IMR-90 (cell line): ENCODE measurements at places on chromosomes 13 and 19. TPM values are rescaled to one million over a fixed set of nuclear protein-coding genes. Genes with fewer than 3 reads are reported as not detected.
A peak's percentile ranks its signal among the peaks of the same experiment; 100 is the strongest.

APBA3 gene
- total RNA-seq, result 8.6 and 9.5 TPM in 2 replicates

GRCh38 chr19:2494447-2495129 lies 18.7 kb downstream of the GADD45B start:
- DNase-seq, result peak; percentile 79

SBK3 gene
- total RNA-seq, result 0.18 TPM in 1 of 2 replicates, not detected in the other

DNA sequence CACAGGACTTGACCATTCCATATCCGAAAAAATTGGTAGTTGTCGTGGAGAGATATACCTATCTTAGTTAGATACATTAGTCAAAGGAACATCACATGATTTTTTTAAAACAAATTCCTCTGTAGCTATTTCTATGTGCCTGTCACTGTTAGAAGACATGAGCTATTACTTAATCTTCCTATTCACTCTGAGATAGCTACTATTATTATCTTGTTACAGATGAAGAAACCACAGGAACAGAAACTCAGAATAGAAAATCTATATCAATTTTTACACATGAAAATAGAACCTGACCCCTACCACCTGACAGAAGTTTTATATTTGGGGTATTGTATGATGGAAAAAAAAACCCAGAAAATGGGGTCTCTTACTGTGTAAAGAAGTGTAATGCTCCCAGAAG lies 68.9 kb upstream of the TDRD3 start:
- no peak for DNase-seq

DNA sequence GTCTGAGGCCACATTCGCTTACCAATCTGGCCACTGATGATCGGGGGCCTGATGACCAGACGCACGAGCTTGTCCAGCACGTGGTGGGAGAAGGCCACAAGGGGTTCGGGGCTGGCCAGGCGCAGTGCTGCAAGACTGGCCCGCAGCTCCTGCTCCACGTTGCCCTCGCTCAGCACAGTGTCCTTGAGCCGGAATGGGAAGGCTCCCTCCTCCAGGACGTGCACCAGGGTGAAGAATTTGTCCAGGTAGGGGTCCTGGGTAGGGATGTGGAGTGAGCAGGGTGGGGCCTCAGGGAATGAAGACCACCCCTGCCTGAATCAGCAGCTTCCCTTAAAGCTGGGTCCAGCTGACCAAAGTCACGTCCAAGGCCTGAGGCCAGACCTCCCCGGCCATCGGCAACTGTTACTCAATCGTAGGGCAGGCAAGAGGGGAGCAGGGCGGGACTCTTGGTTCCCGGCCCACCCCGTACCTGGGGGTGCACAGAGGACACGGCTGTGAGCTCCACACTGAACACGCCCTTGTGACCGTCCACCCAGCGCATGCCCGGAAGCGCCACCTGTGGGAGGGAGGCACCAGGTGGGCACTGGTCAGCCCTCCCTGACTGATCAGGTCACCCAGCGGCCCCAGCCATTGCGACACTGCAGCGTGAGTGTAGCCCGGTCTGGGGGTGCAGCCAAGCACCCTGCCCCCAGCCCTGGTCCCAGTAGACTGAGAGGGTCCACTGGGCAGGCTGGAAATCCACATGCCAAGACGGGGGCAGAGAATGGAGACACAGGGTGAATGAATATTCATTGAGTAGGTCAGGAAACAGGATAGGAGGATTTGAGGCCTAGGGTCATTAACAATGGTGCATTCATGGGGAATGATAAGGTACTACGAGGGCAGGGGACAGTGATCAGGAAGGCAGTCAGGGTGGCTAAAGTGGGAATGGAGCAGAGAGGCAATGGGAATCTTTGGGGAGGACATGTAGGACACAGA lies 2.8 kb upstream of the ANGPTL8 start:
- DNase-seq, result no peak
